ENCODE measurements at places on chromosomes 16 and 17.

- no peak for DNase-seq
Measured at GRCh38 chr16:69283851-69284250, 27.3 kb upstream of the VPS4A start.

GRCh38 chr17:5610956-5611355, 26.6 kb upstream of the NLRP1 start:
- no peak for DNase-seq

- no peak for DNase-seq
Measured at GRCh38 chr16:88599092-88599733, 29.0 kb downstream of the ZC3H18 start.

GRCh38 chr17:2064520-2064971, 9.6 kb downstream of the HIC1 start:
- DNase-seq, result no peak

- DNase-seq, result no peak
Measured at GRCh38 chr16:2276368-2277195, 8.7 kb upstream of the RNPS1 start.

DNA sequence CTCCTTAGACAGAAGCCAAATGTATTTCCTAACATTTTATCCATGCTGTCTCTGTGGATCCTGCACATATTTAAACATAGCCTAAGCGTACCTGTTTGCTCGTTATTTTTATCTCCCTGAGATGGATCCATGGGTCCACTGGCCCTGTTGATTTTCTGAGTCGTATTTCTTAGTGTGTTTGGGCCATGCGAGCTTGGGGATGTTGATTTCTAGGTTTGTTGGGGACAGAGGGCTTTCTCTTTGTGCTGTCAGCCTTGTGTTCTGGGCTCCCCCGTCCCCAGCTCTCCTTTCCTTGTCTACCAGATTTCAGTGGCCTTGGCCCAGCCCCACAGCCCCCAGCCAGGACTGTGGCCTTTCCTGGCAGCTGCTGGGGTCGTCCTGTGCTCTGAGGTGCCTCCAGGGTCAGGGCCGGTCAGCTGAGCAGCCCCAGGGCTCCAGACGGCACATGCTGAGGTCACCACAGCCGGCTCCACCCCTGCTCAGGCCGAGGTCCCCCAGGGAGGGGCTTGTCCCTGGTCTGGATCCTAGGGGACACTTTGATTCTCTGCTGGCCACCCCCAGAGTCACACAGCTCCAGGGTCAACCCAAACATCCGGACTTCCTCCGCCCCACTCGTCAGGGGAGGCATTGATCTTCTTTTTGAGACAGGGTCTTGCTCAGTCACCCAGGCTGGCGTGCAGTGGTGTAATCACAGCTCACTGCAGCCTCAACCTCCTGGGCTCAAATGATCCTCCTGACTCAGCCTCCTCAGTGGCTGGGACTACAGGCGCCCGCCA, 4.4 kb downstream of the SSTR5 start:
- DNase-seq, result no peak

DNA sequence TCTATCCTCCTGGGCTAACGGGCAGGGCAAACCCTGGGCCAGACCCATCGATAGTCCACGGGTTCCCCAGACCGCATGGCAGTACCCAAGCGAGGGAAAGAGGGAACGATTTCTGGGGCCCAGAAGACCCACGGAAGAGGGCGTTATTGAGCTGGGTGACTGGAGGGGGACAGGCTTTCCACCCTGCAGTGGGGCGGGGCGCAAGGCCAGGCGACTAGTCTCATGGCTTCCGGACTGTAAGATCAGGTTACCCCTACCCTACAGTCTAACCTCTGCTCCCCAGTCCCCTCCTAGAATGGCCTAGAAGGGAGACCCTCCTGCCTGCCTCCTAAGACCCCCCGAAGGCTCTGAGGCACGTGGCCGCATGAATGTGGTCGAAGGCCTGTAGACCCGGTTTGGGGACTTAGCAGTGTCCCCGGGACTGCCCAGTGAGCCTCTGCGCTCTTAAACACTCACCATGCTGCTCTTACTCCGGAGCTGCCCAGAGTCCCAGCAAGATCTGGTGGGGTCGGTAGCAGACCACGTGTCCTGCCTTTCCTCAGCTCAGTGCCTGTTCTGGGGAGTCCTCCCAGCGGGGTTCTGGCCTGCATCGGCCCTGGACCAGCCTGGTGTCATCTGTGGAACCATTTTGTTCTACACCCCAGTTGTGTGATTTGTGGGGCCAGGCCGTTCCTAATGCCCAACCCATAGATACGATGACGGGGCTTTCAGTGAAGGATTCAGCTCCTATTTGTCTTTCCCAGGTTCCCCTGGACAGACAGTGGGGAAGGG, 13.2 kb upstream of the AURKB start:
- DNase-seq, result peak; percentile 73

DNA sequence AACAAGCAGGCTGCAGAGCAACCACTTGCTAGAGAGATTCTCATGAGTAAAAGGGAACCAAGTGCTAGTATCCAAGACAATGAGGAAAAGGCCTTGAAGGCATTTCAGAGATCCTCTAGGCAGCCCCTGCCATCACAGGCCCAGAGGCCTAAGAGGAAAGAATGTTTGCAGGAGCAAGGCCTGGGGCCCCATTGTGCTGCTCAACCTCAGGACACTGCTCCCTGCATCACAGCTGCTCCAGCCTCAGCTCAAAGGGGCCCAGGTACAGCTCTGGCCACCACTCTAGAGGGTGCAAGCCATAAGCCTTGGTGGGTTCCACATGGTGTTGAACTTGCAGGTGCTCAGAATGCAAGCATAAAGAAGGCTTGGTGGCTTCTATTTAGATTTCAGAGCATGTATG, 243.0 kb upstream of the RPL38 start:
- DNase-seq, result no peak

DNA sequence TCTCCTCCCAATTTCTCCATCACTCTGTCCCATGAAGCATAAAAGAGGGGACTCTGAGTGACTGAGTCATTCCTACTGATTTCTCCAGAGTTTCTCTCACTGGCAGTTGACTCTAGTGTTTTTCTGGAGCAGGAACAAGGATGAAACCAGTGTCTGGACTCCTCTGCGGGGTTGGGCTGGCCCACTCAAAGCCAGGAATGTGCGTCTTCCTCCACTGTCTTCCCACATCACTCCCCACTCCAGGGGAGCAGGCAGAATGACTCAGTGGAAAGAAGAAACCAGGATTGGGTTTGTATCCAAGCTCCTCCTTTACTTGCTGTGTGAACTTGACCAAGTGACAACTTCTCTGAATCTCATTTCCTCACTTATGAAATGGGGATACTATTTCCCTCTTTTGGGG, 497.5 kb upstream of the SALL1 start:
- DNase-seq, result no peak

GRCh38 chr16:15667091-15667742, 17.2 kb downstream of the NDE1 start:
- DNase-seq, result no peak

GRCh38 chr17:81419319-81419885, 24.1 kb downstream of the BAHCC1 start:
- no peak for DNase-seq

DNA sequence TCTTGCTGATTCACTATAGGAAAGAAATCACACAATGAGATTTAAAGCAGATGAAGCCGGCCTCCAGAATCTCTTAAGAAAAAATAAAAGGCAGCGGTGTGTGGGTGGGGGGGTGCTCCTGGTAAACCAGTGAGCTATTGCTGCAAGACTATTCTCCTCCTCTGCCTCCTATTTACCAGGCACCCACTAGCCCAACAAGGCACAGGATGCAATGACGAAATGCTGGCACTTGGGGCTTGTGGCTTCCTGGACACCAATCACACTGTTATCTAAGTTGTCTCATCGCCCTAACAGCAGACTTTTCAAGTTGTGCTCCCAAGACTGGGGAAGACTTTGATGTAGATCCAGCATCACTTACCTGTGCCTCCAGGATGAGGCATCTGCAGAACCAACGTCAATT, 50.2 kb upstream of the NDRG4 start:
- DNase-seq, result no peak

DNA sequence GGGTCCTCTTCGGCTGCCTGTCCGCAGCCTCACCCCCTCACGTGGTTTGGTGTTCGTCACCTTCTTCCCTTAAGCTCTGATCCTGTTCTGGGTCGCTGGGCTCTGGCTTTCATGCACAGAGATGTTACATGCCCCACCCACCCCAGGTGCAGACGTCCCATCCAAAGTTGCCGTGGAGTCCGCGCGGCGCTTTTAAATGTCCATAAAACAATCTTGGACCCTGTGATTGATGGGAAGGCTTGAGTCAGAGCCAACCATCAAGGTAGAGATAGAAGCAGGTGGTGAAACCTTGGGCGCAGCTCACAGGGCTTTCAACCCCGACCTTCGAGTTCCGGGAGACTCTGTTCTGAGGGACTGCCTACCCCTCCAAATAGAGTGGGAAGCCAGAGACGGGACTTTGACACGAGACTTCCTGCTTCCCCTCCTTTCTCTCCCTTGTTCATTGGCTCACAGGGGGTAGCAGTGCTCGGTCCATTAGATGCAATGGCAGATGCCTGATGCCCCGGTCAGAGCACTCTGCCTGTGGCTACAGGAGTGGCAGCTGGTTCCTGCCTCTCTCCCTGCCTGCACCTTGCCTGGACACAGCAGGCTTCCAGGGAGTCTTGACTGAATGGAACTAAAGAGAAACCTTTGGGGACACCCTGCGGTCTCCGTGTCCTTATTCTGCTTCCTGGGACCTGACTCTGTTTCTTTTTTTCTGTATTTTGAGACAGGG, 4.0 kb downstream of the ENGASE start:
- DNase-seq, result no peak

GRCh38 chr17:66582373-66583111, 252.4 kb upstream of the CACNG5 start:
- no peak for DNase-seq

DNA sequence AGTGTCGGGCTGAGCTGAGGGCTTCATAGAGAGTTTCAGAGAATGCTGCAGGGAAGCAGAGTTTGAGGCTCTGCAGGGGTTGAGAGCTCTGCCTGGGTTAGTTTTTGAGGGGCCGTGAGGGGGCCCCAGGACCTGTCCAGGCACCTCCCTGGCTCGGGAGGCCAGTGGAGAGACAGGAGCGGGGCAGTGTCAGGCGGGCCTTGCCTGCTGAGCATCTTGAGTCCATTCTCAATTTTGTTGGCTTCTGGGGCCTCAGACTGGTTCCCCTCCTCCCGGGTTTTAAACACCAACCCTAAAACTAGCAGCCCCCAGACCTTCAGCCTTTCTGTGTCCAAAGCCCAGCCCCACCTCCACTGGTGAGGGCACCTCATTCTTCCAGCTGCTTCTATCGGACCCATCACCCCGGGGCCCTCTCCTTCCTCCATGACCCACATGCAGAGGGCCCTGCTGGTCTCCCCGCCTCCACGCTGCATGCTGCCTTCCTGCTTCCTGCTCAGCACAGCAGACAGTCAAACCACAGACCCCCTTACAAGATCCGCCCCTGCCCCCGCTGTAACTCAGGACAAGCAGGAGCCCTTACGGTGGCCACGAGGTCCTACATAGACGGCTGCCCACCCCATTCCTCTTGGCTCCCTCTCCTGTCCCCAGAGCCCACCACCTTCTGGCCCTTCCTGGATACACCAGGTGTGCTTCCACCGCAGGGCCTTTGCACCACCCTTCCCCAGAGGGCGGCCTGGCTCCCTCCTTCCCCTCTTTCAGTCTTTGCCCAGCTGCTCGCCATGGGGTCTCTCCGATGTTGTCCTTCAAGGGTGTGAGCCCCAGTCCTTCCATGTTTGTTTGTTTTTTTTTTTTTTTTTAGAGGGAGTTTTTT, 3.8 kb downstream of the RNF213 start:
- DNase-seq, result peak; percentile 67

DNA sequence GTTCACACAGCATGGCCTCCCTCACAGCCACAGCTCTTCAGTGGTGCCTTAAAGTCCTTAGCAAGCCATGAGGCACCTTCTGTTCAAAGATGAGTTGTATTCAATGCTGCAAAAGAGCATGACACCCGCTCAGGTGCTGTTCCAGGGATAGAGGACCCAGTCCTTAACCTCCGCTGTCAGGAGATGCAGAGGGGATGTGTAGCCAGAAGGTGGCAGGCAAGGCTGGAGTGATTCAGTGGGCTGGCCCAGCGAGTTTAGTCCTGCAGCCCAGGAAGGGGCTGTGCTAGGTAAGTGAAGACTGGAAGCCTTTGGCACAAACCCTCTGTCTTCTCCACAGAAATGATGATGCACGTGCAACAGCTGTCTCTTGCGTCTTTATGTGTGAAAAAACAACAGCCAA, 25.0 kb upstream of the ADAM11 start:
- DNase-seq, result no peak

DNA sequence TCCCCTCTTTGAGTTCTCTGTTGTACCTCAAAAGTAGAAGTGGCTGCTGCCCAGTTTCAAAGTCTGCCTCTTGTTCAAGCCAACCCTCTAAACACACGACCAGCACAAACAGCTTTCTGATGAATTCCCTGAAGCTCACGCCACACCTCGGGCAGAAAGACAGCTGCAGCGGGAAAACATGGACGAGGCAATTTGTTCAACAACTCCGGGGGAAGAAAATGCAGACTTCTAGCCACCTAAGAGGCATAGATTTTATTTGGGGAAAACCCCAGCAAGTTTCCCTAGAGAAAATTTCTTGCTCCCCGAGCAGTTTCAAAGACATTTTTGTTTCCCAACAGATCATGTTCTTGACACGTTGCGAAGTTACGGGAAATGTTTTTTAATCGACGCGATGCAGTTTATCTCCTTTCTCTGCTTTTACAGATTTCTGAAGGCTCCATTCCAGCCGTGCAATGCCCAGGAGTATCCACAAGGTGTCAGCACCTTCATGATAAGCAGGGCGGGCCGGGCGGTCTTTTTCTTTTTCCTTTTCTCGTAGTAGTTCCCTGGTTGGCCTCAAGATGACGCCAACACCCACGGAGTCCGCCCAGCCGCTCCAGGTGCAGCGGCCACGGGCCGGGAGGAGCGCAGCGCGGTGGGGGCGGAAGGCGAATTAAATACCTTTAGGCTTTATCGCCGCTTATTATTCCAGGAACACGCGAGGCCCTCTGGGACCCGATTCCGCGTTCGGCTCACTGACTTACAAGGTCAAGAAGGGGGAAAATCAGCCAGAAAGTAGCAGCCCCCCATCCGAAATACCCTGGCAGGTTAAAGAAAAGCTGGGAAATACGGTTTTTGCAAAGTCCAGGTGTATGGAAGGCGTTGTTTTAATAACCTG, 2.9 kb upstream of the FOXC2 start:
- peak; percentile 83 for DNase-seq

- DNase-seq, result no peak
Measured at GRCh38 chr17:61560071-61560470, 30.9 kb downstream of the NACA2 start.

Measured in activated naive CD8-positive, alpha-beta T cell treated with anti-CD3 and anti-CD28 coated beads, Interleukin-2, amount 50 U/mL, for 24 hours (primary cell).